GM23248 (cell line): ENCODE measurements at places on chromosomes 16 and 17. TPM values are rescaled to one million over a fixed set of nuclear protein-coding genes. Genes with fewer than 3 reads are reported as not detected.

Gene KRT27
- total RNA-seq, result not detected in 2 replicates

Gene KPNA2
- total RNA-seq, result 98.2 and 108 TPM in 2 replicates

Gene OR3A3
- not detected in 2 replicates for total RNA-seq

Gene TTYH2
- 2.4 TPM in 1 of 2 replicates, not detected in the other for total RNA-seq
